ENCODE measurements at places on chromosomes 2 and 18.
A peak's percentile ranks its signal among the peaks of the same experiment; 100 is the strongest.

DNA sequence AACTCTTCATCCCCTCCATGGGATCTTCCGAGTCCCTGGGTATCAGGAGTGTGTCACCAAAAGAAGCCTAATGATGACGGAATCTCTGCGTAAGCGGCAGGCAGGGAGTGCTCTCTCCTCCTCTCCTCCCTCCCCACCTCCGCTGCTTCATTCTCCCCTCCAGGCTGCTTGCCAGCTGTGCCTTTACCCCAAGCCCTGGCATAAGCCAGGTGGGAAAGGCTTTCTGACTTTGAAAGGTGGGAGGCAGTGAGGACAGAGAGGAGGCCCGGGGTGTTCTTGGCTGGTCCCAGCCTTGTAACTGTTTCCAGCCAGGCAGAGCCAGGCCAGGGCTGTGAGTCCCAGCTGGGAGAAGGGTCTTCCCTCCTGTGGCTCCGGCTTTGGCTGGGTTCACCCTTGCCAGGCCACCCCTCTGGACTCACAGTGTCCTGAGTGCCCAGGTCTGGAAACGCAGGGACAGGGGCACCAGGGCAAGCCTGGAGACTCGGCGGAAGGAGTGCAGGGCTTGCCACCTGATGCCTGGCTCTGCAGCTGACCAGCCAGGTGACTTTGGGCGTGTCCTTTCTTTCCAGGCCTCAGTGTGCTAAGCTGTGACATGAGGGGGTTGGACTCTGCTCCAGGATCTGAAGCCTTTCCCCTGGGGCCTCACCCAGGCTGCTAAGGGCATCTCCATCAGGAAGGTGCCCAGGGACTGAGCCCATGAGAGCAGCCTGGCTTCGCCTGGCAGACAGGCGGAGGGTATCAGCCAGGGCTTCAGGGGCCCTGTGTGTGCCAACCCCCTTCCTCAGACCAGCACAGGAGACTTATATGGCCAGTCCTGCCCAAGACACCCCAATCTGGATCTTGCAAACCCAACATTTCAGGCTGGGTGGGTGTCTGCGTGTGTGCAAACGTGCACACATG is 32.7 kb upstream of the HPCAL1 start:
- DNase-seq: no peak

- no peak for DNase-seq
Measured at GRCh38 chr2:203940039-203940438, 3.5 kb downstream of the ICOS start.

GRCh38 chr2:26846334-26847306 is 1.3 kb upstream of the DPYSL5 start:
- peak; percentile 90 for DNase-seq

GRCh38 chr2:175884697-175885393 is 117.2 kb downstream of the LNPK start:
- DNase-seq: peak; percentile 8

GRCh38 chr2:242075696-242076095 is 206.2 kb downstream of the RTP5 start:
- DNase-seq: peak; percentile 38

GRCh38 chr2:179861027-179861415 is 391 bp downstream of the ZNF385B start:
- peak; percentile 78 for DNase-seq

- DNase-seq: peak; percentile 84
Measured at GRCh38 chr2:218897394-218898108, 16.9 kb downstream of the WNT10A start.

DNA sequence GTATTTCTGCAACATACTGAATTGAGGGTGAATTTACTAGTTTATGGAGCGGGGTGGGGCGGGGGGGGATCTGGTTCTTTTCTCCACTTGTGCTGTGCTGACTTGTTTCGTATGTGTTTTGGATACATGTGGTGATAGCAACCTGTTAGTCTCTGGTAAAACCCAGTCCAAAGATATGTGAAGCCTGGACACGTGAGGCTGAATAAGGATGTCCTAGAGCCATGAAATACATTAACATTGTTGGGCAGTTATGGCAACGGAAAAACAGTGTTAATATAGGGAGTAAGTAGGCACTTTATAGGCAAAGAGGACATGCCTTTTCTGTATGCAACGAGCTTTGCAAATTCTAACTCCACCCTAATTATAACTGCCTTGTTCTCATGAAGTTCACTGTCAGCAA is 42.1 kb upstream of the NEMP2 start:
- no peak for DNase-seq

- no peak for DNase-seq
Measured at GRCh38 chr18:58638441-58638840, 9.6 kb upstream of the ALPK2 start.

Data from NCI-H1417 (cell line).